ENCODE measurements at places on chromosomes 1 and 21.

DNA sequence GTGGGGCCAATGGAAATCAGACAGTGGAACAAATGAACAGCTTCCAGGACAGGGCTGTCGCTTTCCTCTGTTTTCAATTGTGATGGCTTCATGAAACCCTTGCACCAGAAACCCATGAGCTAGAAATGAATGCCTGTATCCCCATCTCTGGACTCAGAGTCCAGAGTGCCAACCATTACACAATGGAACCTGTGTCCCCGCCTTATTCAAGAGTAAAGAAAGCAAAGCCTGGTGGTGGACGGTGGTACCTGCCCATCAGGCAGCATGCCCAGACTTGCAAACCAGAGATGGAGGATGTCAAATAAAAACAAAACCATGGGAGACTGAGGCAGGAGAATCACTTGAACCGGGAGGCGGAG lies 4.4 kb upstream of the CAPN2 start:
- no peak for DNase-seq

GRCh38 chr21:31425138-31425537 lies 81.1 kb upstream of the TIAM1 start:
- no peak for DNase-seq

GRCh38 chr1:4308806-4309205 lies 345.6 kb upstream of the AJAP1 start:
- no peak for DNase-seq

- no peak for DNase-seq
These were observed 14.7 kb downstream of the PTTG1IP start for GRCh38 chr21:44858791-44859190.

- no peak for DNase-seq
These were observed 747.2 kb upstream of the NEGR1 start for GRCh38 chr1:73029571-73029970.

DNA sequence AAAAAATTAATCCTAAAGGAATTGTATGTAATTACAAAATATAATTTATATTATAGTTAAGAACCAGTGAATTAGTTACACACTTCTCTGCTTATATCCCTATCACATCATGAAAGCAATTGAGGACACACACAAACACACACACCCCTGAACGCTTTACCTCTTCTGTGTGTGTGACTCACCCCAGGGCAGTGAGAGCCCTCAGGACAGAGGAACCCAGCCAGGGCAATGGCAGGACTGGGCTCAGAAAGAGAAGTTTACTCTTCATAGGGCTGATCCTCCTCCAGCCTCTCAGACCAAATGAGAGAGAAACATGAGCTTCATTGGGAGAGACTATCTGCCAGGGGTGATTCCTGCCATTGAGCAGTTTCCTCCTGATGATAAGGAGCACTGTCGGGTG lies 38.1 kb downstream of the SLC44A3 start:
- no peak for DNase-seq

GRCh38 chr1:195580988-195581387 lies 1027.3 kb downstream of the KCNT2 start:
- no peak for DNase-seq

DNA sequence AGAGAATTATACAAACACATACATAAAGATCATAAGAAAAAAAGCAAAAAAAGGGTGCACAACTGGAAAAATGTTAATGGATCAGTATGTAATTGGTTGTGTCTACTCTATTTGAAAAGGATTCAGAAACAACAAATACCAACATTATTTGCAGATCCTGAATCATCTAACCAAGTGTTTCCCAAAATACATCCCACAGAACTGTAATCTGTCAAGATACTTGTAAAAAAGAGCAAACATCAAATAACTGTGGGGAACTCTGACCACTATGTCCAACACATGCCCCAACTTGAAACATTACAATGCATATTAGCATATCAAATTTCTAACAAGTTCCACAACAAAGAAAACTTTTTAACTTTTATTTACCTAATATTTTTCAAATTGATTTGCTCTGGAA lies 22.6 kb downstream of the ANKRD13C start:
- no peak for DNase-seq

DNA sequence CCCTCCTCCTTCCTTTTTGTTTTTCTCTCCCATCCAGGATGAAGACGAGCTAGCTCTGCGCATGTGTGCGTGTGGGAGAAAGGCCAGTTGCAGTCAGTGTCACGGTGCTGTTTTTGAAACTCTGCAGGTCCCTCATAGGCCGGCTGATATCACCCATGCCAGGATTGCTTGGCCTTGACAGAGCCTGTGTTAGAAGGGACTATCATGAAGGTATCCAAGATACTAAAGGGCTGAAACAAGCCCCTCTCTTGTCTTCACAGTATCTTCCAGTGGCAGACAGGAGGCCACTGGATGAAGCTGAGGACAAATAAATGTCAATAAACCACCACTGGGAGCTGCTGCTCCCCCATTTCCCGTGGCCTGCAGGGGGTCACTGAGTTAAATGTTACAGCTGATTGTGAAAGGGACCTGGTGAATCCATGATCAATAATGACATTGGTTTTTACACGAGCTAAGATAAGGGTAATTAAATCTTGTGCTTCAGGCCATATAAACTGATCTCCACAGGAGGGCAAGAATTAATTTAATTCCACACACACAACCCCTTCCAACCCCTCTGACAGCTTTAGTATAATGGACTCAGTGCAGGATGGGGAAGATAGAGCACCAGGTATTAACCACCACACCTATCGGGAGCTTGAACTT lies 64.6 kb upstream of the TARBP1 start:
- DNase-seq: no peak

GRCh38 chr1:231070758-231071444 lies 30.8 kb upstream of the FAM89A start:
- DNase-seq: no peak

- no peak for DNase-seq
These were observed 910 bp upstream of the RERE start for GRCh38 chr1:8818325-8818775.

- no peak for DNase-seq
These were observed 9.4 kb downstream of the E2F2 start for GRCh38 chr1:23521588-23521987.

- peak; percentile 18 for DNase-seq
These were observed 6.2 kb downstream of the KCNA3 start for GRCh38 chr1:110668549-110668948.

- no peak for DNase-seq
These were observed 72.3 kb upstream of the ADAM30 start for GRCh38 chr1:119968601-119969000.

DNA sequence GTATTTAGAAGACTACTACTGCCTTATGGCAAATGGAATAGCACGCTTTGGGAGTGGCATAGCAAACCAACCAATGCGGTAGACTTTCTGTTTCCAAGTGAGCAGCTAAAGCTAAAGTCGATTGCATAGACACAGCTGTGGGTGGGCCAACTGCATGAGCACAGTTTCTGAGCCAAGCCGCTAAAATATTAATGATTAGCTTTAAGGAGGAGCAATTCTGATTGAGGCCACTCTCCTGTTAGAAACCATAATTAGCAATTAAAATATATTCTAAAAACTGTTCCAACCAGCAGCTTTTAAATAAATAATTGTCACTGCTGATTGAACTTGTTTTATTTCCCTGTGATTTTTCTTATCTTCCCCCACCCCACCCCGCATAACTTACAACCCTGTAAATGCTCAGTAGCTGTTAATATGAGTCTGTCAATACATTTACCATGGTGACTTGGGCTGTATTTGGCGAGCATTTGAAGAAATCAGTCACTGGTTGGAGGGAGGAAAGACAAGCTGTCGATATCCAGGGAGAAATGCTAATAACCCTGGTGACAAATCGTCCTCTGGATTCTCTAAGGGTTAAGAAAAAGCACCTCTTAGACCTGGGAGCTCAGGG lies 32.2 kb downstream of the RNF220 start:
- DNase-seq: no peak

GRCh38 chr1:172851856-172852255 lies 193.0 kb downstream of the FASLG start:
- no peak for DNase-seq

DNA sequence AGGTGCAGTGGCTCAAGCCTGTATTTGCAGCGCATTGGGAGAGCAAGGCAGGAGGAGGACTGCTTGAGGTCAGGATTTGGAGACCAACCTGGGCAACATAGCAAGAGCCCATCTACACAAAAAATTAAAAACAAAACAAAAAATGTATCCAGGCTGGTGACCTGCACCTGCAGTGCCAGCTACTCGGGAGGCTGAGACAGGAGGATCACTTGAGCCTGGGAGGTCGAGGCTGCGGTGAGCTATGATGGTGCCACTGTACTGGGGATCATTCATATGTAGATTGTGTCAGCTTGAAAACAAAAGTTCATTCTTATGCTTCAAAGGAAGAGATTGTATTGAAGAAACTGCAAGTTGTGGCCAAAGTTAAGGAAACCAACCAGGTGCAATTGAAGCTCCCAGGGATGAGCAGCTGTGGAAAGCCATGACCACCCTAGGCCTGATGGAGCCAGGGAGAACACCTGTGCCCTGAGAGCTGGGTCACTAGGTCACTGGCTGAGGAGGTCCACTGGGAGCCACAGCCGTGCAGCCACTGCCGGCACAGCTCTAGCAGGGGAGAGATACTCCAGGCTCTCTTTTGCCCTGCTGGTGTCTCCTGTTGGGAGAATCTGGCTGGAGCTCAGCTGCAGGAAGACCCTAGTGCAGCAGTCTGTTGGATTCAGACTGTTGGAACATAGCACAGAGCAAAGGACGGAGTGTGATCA lies 13.3 kb upstream of the BRWD1 start:
- DNase-seq: no peak

- DNase-seq: no peak
These were observed 37.7 kb downstream of the MARK1 start for GRCh38 chr1:220565670-220566069.

DNA sequence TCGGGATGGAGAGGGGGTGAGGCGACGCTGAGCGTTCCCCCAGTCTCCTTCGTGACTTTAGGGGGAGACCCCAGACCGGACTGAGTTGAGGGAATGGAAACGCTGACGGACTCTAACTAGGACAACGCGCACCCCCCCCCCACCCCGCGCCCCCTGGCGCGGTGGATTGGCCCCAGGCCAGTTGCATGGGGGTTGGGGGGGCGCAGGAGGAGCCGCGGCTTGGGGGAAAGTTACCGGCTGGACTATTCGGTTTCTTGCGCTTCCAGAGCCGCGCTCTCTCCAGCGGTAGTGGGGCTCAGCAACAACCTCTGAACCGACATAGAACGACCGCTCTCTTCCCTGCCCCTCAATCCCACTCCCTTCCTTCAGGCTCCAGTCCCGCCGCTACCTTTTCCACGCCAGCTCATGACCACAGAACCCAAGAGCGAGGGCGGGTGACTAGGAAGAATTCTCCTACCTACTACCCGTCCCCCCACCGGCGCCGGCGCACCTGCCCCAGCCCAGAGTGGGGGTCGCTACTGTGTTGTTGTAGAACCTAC lies 694 bp downstream of the ZBTB7B start:
- DNase-seq: peak; percentile 41

DNA sequence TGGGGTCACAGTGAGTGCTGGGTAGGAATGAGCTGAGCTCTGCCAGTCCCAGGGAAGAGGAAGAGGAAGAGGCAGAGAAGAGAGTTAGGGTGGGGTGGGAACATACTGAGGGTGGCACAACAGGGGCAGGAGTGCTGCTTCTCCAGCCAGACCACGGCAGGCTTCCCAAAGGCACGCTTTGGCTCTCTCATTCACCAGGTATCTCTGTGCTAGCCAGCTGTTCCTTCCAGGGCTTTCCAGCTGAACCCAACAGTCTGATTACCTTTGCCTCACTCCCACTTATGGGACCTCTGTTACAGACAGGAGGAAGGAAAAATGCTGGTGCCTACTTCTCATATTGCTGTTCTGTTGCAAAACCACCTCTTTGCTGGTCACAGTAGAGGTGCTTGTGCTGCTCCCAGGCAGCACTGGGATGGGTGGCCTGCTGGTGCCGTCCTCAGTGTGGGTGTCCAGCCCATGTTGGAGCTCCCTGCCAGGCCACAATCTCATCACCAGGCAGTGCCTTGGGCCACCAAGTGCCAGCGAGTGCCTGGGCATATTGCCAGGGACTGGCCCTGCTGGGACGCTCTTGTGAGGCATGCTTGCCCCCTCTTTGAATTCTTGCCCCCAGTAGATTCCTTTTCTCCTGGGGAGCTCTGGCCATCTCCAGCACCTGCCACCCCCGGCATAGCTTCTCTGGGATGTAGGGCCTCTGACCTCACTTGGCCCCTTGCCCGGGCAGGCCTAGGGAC lies 2.1 kb downstream of the ADORA1 start:
- DNase-seq: no peak

DNA sequence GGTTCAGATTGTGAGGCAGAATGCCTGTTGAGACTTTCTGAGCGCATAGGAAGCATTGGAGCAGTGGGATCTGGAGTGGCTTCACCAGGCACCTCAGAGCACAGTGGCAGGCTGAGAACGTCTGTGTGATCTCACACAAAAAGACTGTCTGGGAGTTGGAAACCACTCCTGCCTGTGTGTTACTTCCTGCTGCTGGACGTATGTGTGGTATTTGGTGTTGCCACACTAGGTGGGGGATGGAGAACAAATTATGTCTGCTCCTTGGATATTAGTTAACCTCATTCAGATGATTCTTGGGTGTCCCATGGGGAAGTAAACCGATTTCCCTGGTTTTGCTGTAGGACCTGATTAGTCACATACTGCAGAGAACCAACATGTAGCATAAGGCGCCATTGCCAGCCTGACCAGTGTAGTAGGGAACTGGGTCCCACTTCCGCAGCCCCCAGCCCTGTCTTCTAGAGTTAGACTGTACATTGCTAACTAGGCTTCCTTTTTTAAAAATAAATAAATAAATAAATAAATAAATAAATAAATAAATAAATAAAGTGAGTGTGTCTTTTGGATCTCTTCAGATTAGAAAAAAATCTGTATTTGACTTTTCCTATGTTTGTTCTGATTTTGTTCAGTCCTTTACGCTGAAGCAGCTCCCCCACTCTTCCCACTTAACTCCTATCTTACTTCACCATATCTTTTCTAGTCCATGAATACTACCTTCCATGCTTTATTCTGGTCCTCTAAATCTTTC lies 26.9 kb downstream of the UCK2 start:
- DNase-seq: no peak

DNA sequence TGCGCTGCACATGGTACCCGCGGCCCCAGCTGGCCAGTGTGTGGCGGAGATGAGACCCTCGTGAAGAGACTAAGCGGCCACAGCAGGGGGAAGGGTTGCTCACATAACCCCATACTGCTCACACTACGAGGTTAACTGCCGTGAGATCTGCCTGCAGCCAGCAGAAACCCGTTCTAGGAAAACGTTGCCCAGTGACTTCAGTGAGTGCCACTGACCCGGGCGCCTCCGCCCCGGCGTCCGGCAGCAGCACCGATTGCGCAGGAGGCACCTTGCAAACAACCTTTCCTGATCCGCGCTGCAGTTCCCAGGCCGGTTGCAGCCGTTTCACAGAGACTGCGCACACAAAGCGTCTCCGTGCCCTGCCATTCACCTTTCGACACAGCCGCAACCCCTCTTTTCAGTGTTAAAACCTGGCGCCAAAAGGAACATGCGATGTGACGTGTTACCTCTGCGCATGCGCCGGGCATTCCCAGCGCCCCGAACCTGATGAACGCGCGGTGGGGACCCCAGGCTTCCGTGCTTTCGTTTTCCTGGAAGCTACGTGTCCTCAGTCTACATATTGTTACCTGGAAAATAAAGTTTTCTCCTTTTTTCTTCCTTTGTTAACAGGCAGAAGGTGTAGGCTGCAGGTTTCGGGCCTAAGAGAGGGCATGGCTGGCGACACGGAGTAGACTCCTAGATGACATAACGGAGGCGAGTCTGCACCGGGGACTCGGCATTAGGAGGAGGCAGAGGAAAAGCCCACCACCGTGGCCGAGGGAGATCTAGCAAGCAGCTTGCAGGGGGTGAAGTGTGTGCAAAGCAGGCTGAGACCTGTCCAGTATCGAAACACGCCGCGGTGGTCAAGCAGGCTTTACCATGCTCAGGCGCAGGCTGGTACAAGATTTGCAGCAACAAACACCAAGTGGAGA lies 8.9 kb downstream of the VPS26C start:
- peak; percentile 84 for DNase-seq

- no peak for DNase-seq
These were observed 381.6 kb downstream of the SRGAP2C start for GRCh38 chr1:121566346-121566745.
